ENCODE measurements at places on chromosomes 7 and 10.
A peak's percentile ranks its signal among the peaks of the same experiment; 100 is the strongest.

- DNase-seq = no peak
Measured at GRCh38 chr7:2587134-2587533, 28.4 kb downstream of the IQCE start.

DNA sequence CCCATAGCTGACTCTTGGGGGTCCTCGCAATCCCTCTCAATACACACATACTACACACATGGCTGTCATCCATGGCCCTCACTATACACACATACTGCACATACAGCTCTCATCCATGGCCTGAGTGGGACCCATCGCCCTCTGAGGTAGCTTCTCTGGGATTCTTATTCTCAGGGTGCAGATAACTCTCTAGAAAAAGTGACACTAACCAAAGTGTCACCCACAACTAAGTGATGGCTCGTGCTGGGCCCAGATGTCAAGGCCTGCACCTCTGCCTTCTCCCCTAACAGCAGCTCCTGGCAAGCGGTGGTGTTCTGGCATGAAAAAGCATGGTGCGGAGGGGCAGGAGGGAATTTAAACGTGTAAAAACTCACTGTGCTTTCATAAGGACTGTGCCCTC is 62.7 kb upstream of the ZPBP start:
- no peak for DNase-seq

DNA sequence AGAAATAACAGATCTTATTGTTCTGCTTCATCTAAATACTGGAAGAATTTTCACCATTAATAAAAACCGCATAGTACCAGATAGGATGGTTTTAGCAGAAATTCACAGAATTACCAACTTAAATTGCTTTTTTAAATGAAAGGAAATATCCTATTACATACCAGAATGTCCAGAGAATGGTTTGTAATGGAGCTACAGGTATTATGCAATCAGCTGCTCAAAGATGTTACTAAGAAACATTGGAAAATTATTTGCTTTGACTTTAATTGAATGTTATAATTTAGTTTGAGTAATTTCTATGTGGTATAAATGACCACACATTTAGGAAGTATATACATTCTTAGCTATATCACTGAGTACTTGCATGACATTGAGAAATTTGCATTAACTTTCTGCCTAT is 338.3 kb downstream of the ETV1 start:
- no peak for DNase-seq

- peak; percentile 57 for DNase-seq
Measured at GRCh38 chr10:70145666-70146488, 623 bp downstream of the TYSND1 start.

DNA sequence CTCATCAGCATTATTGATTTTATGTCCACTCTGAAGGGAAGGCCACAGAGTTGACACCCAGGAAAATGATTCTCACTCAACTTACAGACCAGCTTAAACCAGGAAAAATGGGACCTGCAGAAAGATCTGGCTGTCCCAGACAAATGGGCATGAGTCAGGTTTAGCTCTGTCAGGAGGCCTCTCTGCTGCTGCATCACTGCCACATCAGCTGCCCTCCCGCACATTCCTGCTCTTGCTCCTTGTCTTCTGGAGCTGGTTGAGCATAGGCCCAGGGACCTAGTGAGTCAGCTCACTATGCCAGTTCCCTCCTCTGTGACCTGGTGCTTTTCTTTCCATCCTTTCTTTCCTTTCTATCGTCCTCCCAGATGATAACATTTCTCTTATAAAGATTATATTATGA is 18.8 kb upstream of the SMNDC1 start:
- no peak for DNase-seq

- DNase-seq = no peak
Measured at GRCh38 chr7:40644454-40645188, 509.8 kb downstream of the SUGCT start.

GRCh38 chr7:36314491-36314890 is 75.2 kb upstream of the ANLN start:
- DNase-seq = no peak

DNA sequence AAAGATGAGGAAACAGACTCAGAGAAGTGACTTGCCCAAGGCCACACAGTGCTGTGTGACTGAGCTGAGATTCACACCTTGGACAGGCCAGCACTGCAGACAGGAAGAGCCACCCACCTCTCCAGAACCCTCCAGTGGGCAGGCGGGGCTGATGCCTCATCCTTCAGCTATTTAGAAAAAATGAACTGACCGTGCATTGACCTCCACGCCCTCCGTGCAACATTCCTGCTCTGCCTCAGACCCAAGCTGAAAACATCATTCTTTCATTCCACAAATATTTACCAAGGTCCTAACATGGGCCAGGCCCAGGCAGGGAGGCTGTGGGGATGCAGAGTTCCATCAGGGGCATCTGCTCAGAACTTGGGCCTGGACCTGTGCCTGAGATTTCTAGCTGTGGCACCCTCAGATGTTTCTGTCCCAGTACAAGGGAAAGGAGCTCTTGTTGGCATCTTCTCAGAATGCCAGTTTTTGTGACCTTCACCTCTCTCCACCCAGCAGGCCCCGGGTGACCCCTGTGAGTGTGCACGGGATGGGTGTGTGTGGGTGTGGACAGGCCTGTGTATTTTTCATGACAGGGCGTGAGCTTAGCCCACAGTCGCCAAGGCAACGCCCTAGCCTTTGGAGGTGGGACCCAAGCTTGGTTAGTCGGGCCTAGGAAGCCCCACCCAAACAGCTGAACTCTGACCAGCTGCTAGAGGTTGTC is 6.5 kb downstream of the VSIR start:
- no peak for DNase-seq

DNA sequence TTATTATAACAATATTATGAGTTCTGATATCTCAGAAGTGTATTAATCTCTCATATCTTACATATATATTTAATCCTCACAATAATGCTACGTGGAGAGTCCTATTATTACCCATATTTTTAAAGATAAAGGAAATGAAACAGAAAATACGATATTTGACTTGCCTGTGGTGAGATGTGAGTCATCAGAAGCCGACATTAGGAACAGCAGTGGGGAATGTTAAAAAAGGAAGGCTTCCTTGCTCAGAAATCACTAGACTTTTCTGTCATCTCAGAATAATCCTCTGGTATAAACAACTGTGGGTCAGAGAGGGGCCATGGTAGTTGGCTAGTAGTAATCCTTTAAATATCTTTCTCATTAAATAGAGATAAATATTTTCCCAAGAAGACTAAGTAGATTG is 402.3 kb upstream of the PCDH15 start:
- DNase-seq = no peak

DNA sequence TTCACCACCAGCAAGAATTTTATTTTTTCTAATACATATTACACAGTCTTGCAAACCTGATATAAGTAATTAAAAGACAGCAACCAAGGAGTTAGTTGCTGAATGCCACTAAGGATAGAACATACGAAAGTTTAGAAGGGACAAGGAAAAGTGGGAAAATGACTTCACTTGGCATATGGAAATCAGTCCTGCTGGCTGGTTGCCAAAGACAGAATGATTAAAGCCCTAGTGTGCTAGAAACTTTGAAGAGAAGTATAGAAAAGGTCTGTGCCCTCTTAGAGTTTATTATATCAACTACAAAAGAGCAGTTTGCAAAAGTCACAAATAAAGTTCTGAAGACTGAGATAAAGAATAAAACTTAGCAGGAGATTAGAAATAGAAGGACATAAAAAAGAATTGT is 5.8 kb upstream of the YAE1 start:
- DNase-seq = no peak

DNA sequence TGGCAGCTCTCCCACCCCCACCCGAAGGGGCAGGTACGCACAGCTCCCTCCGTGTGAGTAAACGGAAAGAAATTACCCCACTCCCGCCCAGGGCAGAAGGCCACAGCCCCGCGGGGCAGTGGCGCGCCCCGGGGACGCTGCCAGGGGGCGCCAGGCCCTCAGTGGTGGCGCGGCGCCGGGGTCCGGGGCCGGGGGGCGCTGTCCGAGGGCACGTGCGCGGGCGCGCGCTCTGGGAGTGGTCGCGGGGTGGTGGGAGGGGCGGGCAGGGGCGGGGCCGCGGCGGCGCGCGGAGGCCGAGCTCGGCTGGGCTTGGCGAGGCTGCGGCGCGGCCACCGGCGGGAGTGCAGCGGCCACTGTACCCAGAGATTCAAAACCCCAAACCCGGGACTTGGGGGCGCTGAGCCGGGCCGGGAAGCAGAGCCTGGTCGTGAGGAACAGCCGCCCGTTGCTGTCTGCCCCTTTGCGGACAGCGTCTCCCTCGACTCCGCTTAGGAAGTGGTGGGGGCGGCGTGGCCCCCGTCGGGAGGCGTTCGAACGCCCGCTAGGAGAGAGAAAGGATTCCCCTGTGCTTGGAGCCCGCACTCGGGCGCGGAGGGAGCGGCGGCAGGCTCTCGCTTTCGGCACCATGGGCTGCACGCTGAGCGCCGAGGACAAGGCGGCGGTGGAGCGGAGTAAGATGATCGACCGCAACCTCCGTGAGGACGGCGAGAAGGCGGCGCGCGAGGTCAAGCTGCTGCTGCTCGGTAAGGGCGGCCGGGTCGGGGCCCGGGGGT is at the start of gene GNAI1:
Gene GNAI1, plus strand, starts transcription at position 296 of the 773 bp plus-strand sequence. Its CDS starts 330 bp downstream, at position 626.
- DNase-seq = peak; percentile 20

DNA sequence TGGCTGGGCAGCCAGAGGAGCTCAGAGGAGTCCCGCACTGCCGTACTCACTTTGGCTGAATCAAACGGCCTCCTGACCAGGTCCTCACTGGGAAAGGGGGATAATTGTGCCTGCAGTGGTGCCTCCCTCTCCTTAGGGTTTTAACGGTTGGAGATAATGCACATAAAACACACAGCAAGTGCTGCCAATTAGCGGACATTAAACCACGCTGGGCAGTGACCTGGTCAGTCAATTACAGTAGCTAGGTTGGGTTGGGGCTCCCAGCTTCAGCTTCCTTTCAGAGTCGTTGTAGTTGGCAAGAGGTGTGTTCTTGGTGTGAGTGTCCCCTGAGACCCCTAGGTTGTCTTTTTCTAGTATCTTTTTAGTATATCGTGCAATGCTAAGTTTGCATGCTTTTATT is 146.6 kb downstream of the C10orf105 start:
- DNase-seq = no peak

DNA sequence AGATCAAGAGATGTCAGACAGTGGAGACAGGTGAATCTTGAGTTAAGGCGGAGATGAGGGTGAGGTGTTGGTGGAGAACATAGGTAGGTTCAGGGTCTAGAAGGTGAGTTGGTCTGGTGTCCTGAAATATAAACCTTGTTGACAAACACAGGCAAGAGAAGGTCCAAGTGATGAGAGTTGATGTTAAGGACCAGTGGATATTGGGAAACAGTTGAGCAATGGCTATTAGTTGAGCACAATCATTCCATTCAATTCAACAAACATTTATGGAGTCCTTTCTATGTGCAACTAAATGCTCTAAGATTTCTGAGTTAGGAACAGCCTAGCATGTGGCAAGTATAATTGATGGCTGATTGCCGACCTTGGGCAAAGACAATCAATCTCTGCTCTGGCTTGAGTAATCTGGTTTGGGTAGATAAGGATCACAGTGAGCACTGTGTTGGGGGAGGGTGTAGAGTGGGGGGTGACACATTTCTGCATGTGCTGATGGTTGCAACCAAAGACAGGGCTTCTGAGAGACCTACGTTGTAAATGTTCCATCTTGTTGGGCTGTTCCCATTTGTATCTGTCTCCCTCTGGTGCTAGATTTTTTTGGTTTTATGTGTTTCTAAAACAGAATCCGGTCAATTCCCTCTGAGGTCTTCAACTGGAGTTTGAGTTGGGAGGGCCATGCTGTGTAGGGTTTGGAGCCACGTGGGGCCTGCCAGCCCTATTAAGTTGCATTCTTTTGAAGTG is 201.1 kb downstream of the BAMBI start:
- no peak for DNase-seq

- no peak for DNase-seq
Measured at GRCh38 chr7:114567416-114567815, 152.8 kb downstream of the FOXP2 start.

DNA sequence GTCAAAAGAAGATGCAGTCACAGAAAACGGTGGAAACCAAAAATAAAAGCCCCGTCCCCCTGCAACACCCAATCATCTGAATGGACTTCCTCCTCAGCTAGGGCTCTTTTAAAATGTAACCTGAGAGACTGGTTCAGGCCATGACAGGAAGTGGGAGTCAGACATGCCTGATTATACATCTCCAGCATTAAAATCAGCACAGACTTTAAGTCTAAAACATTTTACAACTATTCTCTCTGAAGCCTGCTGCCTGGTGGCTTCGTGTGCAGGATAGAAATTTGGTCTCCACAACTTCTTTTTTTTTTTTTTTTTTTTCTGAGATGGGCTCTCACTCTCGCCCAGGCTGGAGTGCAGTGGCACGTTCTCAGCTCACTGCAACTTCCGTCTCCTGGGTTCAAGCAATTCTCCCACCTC is 30.3 kb downstream of the HACD1 start:
- DNase-seq = no peak

GRCh38 chr7:1567896-1568510 is 1.8 kb downstream of the PSMG3 start:
- DNase-seq = no peak

GRCh38 chr7:135430626-135431025 is 79.3 kb downstream of the CNOT4 start:
- no peak for DNase-seq

- DNase-seq = no peak
Measured at GRCh38 chr7:28187012-28187411, 6.4 kb upstream of the JAZF1 start.

DNA sequence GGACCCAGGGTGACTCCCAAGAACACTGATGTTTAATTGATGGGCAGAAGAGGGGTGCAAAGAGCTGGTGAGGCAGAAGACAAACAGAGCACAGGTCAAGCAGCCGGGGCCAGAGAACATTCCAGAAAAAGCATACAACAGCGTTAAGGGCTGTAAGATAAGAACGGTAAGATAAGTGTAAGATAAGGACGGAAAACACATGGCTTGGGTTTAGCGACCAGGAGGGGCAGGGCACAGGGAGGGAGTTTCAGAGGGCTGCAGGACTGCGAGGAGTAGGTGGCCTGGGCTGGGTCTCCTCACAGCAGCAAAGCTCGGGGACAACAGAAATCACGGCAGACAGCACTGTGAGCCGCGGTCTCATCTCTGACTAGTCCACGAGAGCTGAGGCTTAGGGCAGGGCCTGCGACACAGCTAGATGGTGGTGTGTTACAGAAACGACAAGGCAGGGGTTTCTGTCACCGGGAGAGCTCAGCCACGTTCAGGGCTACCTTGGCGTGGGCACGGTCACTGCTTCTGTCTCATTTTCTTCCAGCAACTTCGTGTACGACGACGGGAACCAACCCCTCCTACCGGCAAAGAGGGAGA is 24.6 kb downstream of the BRI3 start:
- no peak for DNase-seq

DNA sequence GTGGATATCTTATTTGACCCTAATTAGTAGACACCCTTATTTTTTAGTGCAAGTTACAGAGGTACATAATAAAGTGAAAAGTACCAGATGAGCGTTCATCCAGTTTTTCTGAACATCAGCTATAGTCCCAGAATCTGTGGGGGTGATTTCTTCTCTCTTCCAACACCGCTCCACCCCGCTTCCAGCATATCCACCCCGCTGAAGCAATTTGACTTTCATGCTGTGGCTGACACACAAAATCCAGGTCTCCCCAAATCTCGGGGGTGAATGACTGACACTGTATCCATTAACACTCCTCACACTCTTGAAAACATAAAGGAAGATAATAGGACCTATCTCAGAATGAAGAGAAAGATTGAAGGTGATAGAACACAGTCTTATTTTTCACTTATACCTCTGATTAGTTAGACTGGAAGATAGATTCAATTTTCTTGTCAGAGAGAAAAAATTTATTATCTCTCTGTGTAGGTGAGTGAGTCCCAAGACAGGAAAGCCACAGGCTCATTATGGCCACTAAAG is 143.4 kb downstream of the ANLN start:
- no peak for DNase-seq

All from stimulated activated CD8-positive, alpha-beta memory T cell treated with anti-CD3 and anti-CD28 coated beads, Interleukin-15, amount 100 ng/mL, for 48 hours (primary cell).